ENCODE measurements at places on chromosomes 5 and 9.

GRCh38 chr5:180175015-180175431 lies 34.0 kb downstream of the RASGEF1C start:
- DNase-seq: no peak

- no peak for DNase-seq
Measured at GRCh38 chr9:93949073-93949693, 6.0 kb downstream of the BARX1 start.

DNA sequence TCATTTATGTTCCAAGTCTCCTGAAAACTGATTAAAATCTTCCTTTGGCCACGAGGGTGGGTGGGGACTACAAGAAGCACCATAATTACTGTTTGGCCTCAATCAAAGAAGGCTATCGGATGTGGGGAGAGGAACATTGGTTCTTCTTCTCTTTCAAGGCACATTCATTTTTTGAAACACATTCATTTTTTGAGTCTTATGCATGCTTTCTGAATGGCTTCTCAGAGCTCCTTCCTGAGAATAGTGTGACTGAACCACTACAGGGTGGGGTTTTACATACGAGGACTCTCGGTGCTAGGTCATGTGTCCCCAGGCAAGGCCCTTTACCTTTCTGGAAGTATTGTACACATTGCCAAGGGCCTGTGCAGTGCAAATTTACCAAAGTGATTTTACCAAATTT lies 7.0 kb upstream of the GRIA1 start:
- no peak for DNase-seq

GRCh38 chr9:20783057-20784038 lies 99.3 kb downstream of the FOCAD start:
- no peak for DNase-seq

DNA sequence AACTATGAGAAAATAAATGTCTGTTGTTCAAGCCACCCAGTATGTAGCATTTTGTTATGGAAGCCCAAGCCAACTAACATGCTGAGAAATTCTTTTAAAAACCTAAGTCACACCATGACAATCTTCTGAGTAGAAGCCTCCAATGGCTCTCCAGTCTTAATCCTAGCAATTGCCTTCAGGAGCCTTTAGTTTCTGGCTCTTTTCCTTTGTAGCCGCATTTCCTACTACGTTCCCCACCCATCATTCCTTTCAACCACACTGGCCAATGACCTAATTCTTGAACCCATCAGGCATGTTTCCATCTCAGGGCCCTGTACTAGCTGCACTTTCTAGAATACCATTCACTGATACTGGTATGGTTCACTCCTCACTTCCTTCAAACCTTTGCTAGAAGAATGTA lies 2.1 kb upstream of the MRPS30 start:
- no peak for DNase-seq

- no peak for DNase-seq
Measured at GRCh38 chr9:116767219-116767618, 80.1 kb downstream of the TRIM32 start.

Measured in CD4-positive, alpha-beta T cell (primary cell).